ENCODE measurements at places on chromosomes 4 and X. TPM values are rescaled to one million over a fixed set of nuclear protein-coding genes. Genes with fewer than 3 reads are reported as not detected.
A peak's percentile ranks its signal among the peaks of the same experiment; 100 is the strongest.

DNA sequence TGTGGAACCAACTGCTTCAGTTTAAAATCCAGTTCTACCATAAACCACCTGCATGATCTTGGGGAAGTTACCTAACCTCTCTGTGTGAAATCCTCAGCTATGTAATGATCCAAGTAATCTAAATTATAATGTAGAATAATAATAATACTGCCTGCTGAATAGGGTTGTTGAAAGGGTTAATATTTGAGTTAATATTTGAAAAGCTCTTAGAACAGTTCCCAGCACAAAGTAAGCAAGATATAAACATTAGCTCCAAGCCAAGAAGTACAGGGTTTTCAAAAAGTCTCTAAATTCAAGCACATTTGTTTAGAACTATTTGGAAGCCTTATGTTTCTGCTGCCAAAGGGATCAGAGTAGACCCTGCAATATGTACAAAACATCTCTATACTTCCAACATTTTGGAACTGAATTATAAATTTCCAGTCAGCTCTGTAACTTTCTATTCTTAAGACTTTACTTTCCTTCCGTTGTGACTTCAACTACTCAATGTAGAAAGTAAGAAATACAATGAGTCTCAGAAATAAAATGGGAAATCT is 76.7 kb upstream of the FAM9C start:
- DNase-seq = no peak

Gene MAP3K15
- total RNA-seq = 1.4 TPM

Gene GAGE1
- total RNA-seq = not detected

GRCh38 chr4:55524844-55525571 is 21.7 kb downstream of the CLOCK start:
- DNase-seq = no peak

- DNase-seq = no peak
These were observed 26.5 kb upstream of the IRAK1 start for GRCh38 chrX:154046031-154046781.

Gene C4orf36
- total RNA-seq = 1.6 TPM

- DNase-seq = no peak
These were observed 12.8 kb downstream of the DCUN1D4 start for GRCh38 chr4:51855751-51856150.

DNA sequence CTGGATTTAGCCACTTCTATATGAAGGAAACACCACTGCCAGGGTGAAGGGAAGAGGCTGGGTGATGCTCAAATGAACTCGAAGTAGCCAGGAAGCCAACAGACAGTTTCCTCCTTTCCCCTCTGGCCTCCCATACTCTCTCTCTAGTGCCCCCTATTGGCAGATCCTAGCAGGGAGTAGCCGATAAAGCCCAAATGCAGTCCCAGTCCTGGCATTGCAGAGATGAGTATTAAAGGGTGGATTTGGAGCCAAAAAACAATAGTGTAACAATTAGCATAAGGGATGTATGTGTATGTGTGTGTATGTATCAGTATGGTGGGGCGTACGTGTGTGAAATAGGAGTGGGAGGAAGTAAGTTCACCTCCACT is 213.8 kb upstream of the LDB2 start:
- DNase-seq = peak; percentile 5

DNA sequence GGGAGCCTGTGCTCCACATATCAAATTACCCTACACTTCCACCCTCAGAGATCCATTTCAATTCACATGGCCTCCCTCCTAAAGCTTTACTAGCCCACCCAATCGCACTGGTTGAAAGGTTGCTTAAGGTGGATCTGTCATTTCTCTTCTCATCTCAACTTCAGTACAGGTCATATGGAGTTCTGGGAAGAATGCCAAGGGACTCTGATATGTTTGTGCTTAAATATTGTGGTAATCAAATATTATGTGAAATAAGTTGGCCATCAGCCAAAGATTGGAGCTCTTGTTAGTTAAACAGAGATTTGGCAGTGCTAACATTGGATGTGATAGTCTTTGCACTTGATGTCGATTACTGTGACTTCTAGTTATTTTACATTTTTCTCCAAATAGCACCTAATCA is 20.5 kb downstream of the SEPTIN6 start:
- DNase-seq = no peak

Gene UCP1
- not detected for total RNA-seq

Gene RNF128
- 1.2 TPM for total RNA-seq

DNA sequence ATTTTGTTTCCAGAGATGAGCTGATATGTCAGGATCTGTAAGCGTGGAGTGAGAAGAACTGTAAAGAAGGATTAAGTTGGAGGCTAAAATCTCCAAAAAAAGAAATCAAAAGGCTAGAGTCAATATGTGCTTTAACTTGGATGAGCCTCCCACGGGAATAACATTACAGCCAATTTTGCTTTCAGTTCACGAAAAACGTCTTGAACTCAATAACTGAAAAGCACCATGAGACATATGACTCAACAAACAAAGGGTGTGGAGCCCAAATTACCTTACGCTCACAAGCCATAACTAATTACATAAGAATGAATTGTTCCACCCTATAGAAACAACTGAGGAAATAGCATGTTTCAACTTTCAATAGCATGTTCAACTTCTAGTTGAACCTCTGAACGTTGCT is 22.3 kb downstream of the TMPRSS11D start:
- no peak for DNase-seq

DNA sequence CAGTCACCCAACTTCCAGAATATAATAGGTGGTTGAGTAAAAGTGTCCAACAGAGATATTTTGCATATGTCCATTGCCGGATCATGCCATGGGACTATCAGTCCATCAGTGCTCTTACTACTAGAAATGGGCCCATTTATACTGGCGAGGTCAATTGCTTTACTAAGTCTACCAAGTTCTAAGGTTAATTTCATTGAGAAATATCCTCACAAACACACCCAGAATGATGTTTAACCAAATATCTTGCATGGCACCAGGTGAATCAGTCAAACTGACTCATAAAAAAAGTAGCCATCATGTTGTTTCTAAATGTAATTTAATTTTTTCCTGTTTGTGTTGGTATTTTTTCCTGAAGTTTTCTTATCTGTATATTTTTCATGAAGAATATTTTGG is 1217.0 kb downstream of the RAPGEF2 start:
- DNase-seq = no peak

Gene CWH43
- not detected for total RNA-seq

GRCh38 chrX:18286322-18286831 is 65.7 kb upstream of the BEND2 start:
- DNase-seq = no peak

- no peak for DNase-seq
These were observed 201.9 kb upstream of the BOD1L1 start for GRCh38 chr4:13829457-13829856.

Gene CXorf49B
- not detected for total RNA-seq

- DNase-seq = no peak
These were observed 10.2 kb downstream of the ATXN3L start for GRCh38 chrX:13309631-13310030.

Gene RTL5
- total RNA-seq = 3.4 TPM

Gene TAB3
- total RNA-seq = 24.6 TPM

Gene CSN1S1
- total RNA-seq = not detected

DNA sequence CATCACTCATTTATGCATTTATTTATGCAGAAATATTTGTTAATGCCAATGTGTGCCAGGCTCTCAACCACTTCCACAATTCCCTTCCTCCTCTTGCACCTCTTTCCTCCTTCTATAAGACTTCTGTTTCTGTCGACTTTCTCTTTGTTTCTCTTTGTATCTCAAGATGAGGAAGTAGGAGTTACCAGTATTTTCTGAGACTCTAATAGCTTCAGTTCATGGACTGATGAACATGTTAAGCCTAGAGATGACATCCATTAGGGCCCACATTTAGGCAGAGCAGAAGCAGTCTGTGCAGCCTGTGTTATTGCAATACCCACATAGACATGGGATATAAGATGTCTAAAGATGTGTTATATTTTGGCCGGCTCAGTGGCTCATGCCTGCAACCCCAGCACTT is 241.8 kb upstream of the SMIM31 start:
- DNase-seq = no peak

Gene MUC7
- total RNA-seq = not detected

Data from occipital lobe (tissue), 3 donors.